Iris pigment epithelial cell (primary cell): ENCODE measurements at places on chromosomes 13 and 19.

DNA sequence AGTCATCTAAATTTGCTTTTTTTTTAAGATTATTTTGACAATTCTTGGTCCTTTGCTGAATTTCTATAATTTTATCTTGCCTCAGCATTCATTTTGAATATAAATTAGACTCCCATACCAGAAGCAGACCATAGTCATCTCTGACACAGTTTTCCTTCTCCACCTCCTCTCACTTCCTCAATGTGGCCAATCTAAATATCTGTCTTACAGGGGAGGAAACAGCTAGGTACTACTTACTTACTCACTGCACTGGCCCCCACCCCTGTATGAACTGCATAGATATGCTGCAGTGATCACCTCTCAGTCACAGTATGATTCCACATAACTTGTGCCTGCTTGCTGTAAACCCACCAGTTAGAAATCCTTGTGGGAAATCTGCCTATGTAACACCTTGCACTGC lies 665.6 kb downstream of the FGF9 start:
- no peak for DNase-seq

GRCh38 chr13:44412346-44412935 lies 38.8 kb downstream of the SERP2 start:
- DNase-seq = no peak

GRCh38 chr13:101262306-101262705 lies 154.0 kb downstream of the NALCN start:
- DNase-seq = no peak

- DNase-seq = peak; percentile 22
These were observed 1.7 kb downstream of the ZNF160 start for GRCh38 chr19:53101518-53101917.

GRCh38 chr19:5832061-5832460 lies 7.4 kb downstream of the FUT6 start:
- no peak for DNase-seq

DNA sequence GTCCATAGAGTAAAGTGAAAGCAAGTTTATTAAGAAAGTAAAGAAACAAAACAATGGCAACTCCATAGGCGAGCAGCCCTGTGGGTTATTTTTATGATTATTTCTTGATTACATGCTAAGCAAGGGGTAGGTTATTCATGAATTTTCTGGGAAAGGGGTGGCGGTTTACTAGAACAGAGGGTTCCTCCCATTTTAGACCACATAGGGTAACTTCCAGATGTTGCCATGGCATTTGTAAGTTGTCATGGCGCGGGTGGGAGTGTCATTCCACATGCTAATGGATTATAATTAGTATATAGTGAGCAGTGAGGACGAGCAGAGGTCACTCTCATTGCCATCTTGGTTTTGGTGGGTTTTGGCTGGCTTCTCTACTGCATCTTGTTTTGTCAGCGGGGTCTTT lies 8.4 kb upstream of the DCUN1D2 start:
- DNase-seq = no peak

DNA sequence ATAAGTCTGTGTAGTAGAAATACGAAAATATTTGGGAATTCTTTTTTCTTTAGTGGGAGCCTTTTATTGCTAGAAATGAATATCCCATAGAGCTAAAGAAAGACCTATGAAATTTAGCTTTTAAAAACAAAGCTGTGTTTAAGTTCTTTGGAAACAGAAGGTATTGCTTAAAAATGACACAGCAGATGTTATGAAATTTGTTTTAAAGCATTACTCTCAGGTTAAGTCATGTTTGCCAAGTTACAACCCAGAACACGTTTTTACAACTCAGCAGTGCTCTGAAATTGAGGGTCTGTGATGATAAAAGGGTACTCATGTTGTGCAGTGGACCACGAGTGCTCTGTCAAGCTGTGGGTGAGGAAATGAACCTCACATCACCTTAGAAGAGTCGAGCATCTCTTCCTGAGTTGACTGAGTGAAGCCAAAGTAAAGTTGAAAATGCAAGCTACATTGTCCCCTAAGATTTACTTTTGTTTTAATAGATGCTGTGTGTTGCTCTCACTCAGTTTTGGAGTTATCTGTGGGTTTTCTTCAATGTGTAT lies 161.1 kb downstream of the SHISA2 start:
- DNase-seq = peak; percentile 45

DNA sequence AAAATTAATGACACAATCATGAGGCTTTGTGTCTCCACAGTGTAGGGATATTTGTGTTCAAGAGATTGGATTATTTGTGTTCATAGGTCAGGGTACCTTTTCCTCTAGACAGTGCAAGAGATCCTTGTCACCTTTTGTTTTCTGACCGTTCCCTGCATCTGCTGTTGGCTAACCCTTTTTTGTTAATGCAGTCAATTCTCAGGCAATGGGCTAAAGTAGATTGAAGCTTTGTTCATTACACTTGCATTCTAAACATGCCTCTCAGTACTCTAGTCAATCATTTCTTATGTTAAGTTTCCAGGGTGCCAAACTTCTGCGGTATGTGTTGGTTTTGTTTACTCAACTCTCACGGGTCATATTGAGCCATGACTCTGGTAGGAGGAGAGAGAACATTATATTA lies 1.8 kb upstream of the MED4 start:
- no peak for DNase-seq

- DNase-seq = peak; percentile 96
These were observed 1.8 kb downstream of the MBNL2 start for GRCh38 chr13:97223711-97224541.

DNA sequence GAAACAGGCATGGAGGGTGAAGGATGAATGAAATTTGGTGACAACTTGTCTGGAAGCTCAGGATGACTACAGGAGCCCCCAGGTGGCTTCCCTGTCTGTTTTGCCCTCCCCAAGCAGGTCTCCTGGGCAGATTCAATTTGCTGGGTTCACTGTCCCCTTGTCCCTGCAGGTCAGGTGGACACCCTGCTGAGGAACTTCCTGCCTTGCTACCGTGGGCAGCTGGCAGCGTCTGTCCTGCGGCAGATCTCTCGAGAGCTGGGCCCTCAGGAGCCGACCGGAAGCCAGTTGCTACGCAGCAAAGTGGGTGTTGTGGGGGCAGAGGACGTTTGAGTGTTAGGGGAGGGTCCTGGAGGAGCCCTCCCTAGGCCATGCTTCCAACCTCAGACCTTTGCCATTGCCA lies 19.1 kb downstream of the PGLS start:
- DNase-seq = no peak
